ENCODE measurements at places on chromosomes 4 and X.

DNA sequence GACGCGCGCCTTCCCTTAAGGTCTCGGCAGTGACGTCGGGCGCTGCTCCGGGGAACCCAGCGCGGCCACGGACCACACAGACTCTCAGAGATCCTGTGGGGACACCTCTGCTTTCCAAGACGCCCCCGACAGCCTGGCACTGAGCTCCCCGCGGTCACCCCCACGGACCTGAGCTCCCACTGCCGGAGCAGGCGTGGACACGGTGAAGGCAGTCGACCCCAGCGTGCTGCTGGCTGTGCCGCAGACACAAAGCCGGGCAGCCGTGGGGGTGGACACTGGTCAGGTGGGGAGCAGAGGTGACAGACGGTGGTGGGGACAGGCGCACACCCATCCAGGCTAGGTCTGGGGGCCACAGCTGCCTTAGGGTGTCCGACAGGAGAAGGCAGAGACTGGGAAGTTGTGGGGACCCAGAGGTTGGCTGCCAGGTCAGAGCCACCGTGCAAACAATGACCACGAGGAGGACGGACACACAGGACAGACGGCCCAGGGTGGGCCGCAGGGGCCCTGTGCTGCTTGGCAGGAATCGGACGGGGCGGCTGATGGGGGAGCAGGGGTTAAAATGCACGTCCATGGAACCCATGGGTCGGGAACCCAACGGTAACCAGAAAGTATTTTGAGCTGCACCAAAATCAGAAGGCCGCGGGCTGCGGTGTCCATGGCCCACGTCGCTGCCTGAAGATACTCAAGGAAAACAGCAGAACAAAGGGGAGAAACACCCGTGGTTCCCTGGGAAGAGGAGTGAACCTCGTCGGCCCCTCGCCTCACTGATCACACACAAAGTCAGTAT lies 16.6 kb upstream of the GTPBP6 start:
- DNase-seq = no peak

DNA sequence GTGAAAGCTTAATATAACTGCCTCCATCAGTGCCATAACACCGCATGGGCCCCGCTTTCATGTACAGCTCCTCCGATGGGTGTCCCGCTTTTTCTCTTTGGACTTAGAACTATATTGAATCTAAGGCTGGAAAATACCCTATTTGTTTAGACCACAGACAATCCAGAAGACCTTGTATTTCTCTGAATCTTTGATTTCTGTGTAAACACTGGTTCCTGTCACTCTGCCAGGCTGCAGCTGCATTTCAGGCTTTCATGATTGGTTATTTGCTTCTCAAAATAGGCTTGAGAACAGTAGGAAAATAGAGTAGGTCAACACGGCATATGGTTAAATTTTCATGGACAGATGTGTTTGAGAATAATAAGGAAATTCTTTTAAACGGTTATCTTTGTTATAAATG lies 80.0 kb downstream of the NWD2 start:
- peak; percentile 40 for DNase-seq

DNA sequence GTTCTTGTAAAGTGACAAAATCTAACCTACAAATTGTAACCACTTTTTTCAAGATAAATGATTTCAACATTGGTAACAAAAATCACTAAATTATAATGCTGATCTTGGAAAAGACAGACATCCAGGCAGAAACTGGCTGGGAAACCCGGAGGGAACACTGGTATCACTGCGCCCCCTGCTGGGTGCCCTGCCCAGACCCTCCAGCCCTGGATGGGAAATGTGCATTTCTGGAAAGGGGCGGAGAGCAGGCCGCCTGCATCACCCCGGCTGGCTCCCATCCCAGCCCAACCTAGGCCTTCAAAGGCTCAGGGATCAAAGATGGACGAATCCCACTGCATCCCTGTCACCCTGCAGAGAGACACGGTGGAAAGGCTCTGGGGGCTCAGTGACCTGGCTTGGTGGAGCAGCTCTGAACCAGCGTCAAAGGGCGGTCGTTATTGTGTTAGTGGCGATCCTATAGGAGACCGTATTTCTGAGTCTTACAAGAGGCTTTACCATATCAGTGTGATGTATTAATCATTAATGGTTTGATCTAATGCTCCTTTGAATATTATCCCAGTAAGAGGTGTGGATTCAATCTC lies 37.3 kb downstream of the ACOX3 start:
- peak; percentile 42 for DNase-seq

DNA sequence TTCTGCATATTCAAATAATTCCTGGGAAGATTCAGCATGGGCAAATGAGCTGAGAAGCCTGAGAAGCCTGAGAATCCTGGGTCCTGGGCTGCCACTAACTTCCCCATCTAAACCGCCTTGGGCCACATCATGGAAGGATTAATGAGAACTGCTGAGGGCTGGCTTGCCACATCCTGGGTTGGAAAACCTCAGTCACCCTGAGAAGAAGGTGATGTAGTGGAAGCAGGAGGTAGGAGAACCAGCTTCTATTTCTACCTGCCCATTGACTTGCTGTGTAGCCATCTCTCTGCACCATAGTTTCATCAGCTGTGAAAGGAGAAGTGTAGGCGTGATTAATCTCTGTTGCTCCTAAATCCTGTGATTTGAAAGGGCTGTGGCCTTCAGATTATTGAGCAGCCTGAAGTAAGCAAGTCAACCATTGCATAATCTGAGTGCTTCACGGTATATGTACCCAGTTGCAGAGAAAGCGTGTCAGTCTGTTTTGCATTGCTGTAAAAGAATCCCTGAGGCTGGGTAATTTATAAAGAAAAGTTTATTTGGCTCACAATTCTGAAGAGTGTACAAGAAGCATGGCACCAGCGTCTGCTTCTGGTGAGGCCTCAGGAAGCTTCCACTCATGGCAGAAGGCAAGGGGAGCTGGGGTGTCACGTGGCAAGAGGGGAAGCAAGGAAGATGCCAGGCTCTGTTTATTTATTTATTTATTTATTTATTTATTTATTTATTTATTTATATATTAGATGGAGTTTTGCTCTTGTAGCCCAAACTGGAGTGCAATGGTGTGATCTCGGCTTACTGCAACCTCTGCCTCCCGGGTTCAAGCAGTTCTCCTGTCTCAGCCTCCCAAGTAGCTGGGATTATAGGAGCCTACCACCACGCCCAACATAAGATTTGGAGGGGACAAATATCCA lies 140.9 kb upstream of the ATP6AP2 start:
- DNase-seq = no peak

DNA sequence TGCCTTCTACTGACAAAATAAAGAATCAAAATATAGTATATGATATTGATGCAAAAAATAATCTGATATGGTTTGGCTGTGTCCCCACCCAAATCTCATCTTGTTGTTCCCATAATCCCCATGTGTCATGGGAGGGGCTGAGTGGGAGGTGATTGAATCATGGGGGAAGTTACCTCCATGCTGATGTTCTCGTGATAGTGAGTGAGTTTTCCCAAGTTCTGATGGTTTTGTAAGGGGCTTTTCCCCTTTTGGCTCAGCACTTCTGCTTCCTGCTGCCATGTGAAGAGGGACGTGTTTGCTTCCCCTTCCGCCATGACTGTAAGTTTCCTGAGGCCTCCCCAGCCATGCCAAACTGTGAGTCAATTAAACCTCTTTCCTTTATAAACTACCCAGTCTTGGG lies 70.2 kb downstream of the TMEM165 start:
- DNase-seq = no peak

DNA sequence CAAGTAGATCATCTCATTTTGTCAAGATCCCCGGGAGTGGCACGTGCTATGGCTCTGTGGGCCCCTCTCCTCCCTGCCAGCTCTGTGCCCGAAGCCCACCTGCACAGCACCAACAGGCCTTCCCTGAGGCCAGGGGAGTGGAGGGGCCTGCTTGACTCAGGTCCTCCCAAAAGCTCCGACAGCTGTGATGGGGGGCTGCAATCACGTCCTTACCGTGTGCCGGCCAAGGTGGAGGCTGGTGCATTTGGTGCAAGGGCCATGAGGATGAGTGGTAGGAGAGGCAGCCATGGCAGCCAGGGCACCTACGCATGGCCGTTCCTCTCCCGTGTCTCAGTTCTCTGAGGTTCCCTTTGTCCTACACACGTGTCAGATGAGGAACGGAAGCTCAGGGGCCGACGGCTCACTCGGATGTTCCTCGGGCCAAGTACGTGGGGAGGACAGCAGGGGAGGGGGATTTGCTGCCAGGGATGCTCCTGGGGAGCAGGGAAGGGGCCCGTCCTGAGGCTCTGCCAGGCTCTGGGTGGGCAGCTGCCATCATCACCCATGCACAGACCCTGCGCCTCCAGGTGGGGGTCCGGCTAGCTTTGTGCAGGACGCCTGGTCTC lies 95.8 kb downstream of the HMX1 start:
- DNase-seq = no peak

- no peak for DNase-seq
Measured at GRCh38 chr4:164977243-164978164, at the start of gene TRIM61. Gene TRIM61, minus strand, starts transcription at chr4:164977657. Its CDS starts 7,655 bp downstream, at chr4:164970002.

GRCh38 chr4:2303121-2303685 lies 41.3 kb upstream of the MXD4 start:
- DNase-seq = no peak

DNA sequence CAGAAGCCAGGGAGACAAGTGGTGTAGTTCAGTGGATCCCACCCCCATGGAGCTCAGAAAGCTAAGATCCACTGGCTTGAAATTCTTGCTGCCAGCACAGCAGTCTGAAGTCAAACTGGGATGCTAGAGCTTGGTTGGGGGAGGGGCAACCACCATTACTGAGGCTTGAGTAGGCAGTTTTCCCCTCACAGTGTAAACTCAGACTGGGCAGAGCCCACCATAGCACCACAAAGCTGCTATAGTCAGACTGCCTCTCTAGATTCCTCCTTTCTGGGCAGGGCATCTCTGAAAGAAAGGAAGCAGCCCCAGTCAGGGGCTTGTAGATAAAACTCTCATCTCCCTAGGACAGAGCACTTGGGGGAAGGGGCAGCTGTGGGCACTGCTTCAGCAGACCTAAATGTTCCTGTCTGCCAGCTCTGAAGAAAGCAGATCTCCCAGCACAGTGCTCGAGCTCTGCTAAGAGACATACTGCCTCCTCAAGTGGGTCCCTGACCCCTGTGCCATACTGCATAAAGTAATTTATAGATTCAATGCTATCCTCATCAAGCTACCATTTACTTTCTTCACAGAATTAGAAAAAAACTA lies 163.2 kb downstream of the HHIP start:
- DNase-seq = no peak

- DNase-seq = no peak
Measured at GRCh38 chr4:85522836-85523235, 47.9 kb downstream of the ARHGAP24 start.

GRCh38 chr4:40840255-40840984 lies 90.7 kb downstream of the NSUN7 start:
- no peak for DNase-seq

GRCh38 chr4:42428036-42428435 lies 30.7 kb downstream of the SHISA3 start:
- DNase-seq = no peak

DNA sequence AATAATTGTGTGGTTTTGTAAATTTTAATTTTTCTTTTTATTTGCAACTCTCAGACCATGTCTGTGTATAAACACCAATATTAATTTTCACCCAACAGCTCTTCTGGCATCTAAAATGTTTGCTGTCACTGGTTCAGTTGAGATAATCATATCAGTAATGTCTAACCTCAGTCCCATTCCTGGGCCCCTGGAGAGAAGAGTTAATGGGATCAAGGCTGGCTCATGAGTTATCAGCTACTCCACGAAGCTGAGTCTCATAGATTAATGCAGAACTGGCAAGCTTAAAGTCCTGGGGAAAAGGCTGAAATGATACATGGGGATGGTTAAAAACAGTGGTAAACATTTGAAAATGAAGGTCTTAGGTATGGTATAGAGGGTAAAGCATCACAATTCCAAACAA lies 28.4 kb upstream of the TSPAN5 start:
- DNase-seq = no peak

DNA sequence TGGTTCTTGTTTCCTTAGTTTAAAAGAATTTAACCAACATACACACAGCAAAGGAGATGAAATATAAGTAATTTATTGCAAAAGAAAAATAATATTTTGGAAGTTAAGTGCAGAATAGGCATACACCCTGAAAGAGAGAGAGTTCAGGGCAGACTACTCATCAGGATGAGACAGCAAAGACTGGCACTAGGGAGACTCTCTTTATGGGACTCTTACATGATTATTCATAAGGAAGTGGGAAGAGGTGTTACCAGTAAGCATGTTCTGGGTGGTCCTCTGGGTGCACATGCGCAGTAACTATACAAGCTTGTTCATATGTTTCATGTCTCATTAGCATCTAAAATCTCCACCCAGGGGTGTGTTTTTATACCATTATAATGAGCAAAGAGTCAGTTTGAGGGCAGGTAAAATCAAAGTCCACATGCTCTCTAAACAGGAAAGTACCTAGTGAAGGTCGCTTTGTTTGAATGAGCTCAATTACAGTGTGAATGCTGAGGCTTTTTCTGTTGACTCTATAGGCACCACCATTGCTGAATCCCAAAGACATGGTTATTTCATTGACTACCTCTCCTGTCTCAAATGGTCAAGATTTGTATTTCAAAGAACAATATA lies 38.2 kb upstream of the PRDM5 start:
- DNase-seq = no peak

GRCh38 chrX:136162827-136163570 lies 15.7 kb downstream of the FHL1 start:
- no peak for DNase-seq

DNA sequence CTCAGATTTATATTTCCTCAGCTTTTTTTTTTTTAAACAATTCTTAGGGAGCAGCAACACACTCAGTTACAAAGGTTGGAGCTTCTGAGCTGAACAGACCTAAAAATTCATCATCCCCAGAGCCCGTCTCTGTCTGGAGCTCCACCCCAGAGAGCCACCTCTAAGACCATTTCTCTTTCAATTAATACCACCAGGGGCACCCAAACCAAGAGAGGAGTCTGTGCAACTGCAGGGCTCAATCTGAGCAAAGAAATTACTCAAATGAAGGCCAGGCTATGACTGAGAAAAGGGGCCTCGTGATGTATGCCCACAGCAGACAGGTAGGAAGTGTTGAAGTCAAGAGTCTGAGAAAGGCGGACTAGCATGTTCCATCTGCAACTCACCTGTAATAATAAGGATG lies 95.5 kb downstream of the C4orf51 start:
- no peak for DNase-seq

GRCh38 chr4:173214231-173214630 lies 45.6 kb downstream of the GALNT7 start:
- no peak for DNase-seq

- DNase-seq = no peak
Measured at GRCh38 chr4:48343551-48343950, 2.2 kb downstream of the SLAIN2 start.

GRCh38 chr4:135123632-135124031 lies 922.0 kb upstream of the PABPC4L start:
- no peak for DNase-seq

Measured in NCI-H1105 treated with DMSO at 0.1 percent for 48 hours (cell line).